Upper lobe of right lung (tissue), 1 donor: ENCODE measurements at places on chromosomes 3 and 15. TPM values are rescaled to one million over a fixed set of nuclear protein-coding genes. Genes with fewer than 3 reads are reported as not detected.

GRCh38 chr3:162721736-162722135, 1225.1 kb downstream of the OTOL1 start:
- DNase-seq, result no peak

DNA sequence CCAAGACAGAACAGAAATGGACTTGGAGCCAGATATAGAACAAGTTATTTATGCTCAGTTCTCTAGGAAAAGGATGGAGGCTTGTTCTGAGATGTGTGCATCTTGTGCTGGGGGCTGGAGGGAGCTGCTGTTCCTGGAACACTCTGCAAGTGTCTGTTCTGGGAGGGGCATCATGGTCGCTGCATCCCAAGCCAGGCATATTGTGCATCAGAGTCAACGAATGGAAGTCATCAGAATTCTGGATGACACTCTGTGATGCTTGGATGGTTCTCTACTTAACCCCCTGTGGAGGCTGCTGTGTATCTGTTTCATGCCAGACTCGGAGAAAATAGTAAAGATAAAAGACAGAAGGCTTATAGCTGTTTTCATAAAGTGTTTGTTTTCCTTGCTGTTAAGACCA, 34.7 kb downstream of the RPL22L1 start:
- DNase-seq, result no peak

- DNase-seq, result no peak
Observed at GRCh38 chr15:89728254-89728653, 22.8 kb downstream of the MESP1 start.

DNA sequence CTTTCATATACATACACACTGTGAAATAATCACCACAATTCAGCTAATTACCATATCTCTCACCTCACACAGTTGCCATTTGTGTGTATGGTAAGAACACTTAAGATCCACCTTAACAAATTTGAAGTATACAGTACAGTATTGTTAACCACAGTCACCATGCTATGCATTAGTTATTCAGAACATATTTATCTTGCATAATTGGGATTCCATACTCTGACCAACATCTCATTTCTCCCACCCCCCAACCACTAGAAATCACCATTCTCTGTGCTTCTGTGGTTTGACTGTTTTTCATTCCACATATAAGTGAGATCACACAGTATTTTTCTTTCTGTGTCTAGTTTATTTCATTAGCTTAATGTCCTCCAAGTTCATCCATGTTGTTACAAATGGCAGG, 247.7 kb upstream of the CTNNB1 start:
- no peak for DNase-seq

GRCh38 chr15:42159381-42160015, 3.1 kb upstream of the PLA2G4F start:
- DNase-seq, result peak; percentile 82

- no peak for DNase-seq
Observed at GRCh38 chr3:45095916-45096526, 50.2 kb downstream of the CDCP1 start.

DNA sequence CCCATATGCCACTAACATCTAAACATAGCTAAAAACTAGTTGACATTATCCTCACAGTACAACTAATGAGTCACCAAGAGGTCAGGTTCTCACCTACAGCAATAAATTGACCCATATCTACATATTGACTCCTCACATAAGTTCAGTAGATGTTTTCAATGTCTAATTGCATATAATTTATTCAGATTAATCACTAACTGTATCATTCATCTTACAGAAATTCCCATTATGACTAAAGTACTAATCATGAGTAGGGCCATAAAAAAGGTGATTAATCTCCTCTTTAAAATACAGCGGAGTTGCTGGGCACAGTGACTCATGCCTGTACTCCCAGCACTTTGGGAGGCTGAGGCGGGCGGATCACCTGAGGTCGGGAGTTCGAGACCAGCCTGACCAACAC, 82.4 kb upstream of the ST3GAL6 start:
- no peak for DNase-seq

- DNase-seq, result no peak
Observed at GRCh38 chr3:159733194-159733860, 255.3 kb upstream of the IL12A start.

- DNase-seq, result peak; percentile 91
Observed at GRCh38 chr15:24954783-24955530, at the start of the genes SNRPN and SNURF. SNRPN (plus strand) TSS chr15:24954987; CDS start chr15:24974454, 19,467 bp downstream. SNURF (plus strand) TSS chr15:24954987; CDS start chr15:24955049, 62 bp downstream.

GRCh38 chr3:172787019-172787418, 36.5 kb downstream of the ECT2 start:
- no peak for DNase-seq

DNA sequence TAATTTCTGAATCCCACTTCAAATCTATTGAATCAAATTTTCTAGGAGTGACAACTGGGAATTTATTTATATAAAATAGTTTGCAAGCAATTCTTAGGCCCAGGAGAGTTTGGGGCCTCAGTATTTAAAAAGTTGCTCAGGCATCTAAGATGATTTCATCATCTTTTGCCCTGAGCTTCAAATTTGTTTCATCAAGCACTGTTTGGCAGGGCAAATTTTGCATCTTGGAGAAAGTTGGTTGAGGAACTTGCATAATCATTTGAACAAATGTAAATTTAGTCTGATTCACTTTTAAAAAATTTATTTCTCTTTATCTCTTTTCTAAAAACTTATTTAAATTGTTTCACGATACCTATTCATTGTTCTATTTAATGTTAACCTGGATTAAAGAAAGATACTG, 702.8 kb downstream of the SI start:
- no peak for DNase-seq

Gene C3orf49
- not detected for total RNA-seq

Gene C3orf22
- not detected for total RNA-seq

Gene ADAMTS9
- total RNA-seq, result 30.1 TPM

Gene ZPLD1
- not detected for total RNA-seq

Gene SNX22
- total RNA-seq, result 28.3 TPM

Gene STRC
- total RNA-seq, result not detected

Gene NPAP1
- total RNA-seq, result 0.17 TPM
